Activated naive CD4-positive, alpha-beta T cell treated with anti-CD3 and anti-CD28 coated beads for 36 hours (primary cell): ENCODE measurements at places on chromosomes 5 and 9.

DNA sequence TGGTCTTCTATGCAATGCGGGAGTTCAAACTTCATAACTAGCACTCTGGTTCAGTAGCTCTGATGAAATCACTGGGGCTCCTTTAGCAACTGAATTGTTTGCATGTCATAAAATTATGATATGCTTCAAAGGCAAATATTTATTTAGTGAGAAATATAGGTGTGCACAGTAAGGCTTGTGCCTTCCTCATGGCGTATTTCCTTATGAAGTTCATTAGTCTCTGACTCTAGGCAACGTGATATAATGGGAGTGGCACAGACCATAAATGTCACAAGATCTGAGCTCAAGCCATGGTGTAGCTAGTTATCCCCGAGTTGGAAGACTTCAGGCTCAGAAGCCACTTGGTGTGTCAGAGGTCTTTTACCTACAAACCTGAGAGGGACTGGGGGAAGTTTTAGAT lies 35.5 kb downstream of the PIP5K1B start:
- DNase-seq: no peak

- no peak for DNase-seq
These were observed 12.5 kb upstream of the LPAR1 start for GRCh38 chr9:111050819-111051218.

DNA sequence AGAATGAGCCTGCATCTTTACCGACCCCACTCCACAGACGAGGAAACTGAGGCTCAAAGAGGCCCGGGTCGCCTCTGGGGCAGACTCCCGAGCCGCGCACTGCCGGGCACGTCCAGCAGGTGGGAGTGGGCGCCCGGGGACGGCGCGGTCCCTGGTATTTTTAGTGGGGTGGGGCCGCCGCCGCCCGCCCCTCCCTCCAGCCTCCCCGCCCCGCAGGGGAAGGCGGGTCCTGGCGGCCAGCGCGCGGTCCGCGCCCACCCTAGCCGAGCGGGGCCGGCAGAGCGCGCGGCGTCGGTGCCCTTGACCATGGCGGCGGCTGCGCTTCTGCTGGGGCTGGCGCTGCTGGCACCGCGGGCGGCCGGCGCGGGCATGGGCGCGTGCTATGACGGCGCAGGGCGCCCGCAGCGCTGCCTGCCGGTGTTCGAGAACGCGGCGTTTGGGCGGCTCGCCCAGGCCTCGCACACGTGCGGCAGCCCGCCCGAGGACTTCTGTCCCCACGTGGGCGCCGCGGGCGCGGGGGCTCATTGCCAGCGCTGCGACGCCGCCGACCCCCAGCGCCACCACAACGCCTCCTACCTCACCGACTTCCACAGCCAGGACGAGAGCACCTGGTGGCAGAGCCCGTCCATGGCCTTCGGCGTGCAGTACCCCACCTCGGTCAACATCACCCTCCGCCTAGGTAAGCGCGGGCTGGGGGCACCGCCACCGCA lies at the start of gene LAMC3:
Gene LAMC3 (plus strand): TSS at position 266 of the 710 bp plus-strand sequence. CDS start 41 bp downstream, at position 307.
- DNase-seq: no peak

DNA sequence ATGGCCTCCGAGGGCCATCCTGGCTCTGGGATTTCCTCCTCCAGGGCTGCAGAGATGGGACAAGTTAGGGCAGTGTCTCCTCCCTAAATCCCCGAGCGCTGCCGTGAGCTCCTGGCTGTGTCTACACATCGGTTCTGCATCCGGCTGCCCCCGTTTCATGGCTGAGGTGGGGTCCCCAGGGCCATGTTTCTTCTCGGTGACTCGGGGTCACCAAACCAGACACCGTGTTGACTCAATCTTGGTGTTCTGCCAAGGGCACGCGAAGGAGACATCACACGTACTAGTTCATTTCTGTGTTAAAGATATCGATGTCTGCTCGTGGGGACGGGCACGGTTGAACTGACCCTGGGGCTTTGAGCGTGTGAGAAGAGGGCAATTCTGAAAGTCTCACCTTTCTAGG lies 60.7 kb downstream of the COL5A1 start:
- no peak for DNase-seq

- DNase-seq: no peak
These were observed 74.6 kb downstream of the RGS3 start for GRCh38 chr9:113538131-113538530.

DNA sequence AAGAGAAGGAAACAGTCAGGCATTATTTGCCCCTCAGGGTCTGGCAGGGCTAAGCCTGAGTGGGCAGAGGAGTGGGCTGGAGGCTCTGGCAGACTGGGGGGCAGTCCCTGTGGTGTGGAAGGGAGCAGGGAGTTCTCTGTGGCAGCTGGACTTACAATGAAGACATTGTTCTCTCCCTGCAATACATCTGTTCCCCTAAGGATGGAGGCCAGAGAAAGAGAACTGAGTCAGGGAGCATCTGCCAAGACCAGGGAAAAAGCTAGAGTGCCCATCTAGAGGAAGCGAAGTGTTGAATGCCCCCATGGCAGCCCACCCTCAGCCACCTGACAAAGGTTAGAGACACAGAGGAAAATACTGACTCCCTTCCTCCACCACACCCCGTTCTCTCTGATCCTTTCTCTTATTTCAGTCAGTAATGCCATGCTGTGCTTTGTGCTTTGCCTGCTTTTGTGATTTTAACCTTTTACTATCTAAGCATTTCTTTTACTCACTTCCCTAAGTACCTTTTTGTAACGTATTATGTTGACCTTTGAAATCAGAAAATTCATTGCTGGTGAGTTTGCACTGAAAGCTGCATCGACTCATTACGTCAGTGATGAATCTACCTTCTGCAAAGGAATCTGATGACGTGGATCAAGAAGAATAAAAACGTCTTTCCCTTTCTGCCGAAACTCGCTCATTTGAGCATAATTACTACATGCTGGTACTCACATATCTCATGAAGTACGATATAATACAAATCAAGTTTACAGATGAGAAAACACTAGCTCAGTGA lies 76.0 kb downstream of the ACTL7B start:
- no peak for DNase-seq
